ENCODE measurements at places on chromosomes 3 and 15. TPM values are rescaled to one million over a fixed set of nuclear protein-coding genes. Genes with fewer than 3 reads are reported as not detected.

The ITIH4 gene
- total RNA-seq: under 0.01 TPM

The C3orf18 gene
- 8.5 TPM for total RNA-seq

The ADGRG7 gene
- not detected for total RNA-seq

The KCNAB1 gene
- total RNA-seq: not detected

The POU1F1 gene
- total RNA-seq: not detected

The REC114 gene
- total RNA-seq: not detected

The CCDC50 gene
- 52.2 TPM for total RNA-seq

The RTP4 gene
- 0.20 TPM for total RNA-seq

The BSN gene
- total RNA-seq: under 0.01 TPM

The GPR27 gene
- under 0.01 TPM for total RNA-seq

The PIGZ gene
- 3.3 TPM for total RNA-seq

The DOCK3 gene
- total RNA-seq: 0.20 TPM
